ENCODE measurements at places on chromosomes 4 and X.

GRCh38 chrX:22063284-22063683 lies 31.2 kb downstream of the PHEX start:
- DNase-seq = no peak

- no peak for DNase-seq
Measured at GRCh38 chrX:95733426-95733825, 951.2 kb upstream of the DIAPH2 start.

DNA sequence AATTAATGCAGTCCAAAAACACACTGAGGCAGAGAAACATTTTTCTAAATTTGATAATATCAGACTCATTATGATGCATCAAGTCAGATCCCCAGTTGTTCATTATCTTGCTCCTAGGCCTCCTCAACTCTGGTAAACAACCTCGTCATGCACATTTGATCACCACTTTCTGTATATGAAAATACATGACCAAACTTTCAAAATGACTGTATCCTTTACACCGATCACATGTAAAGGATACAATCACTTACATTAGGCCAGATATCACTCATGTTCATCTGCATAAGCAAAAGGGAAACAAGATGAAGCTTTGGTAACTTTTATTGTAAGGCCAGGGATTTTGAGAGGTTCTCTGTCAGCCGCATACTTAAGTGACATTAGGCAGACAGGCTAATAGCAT lies 99.4 kb upstream of the IL1RAPL1 start:
- no peak for DNase-seq

- peak; percentile 82 for DNase-seq
Measured at GRCh38 chrX:154515090-154515965, 704 bp downstream of the FAM3A start.

GRCh38 chr4:52017814-52018213 lies 2.3 kb downstream of the LRRC66 start:
- DNase-seq = no peak

Measured in DMS53 (cell line).